Endothelial cell (in vitro differentiated cells): ENCODE measurements at places on chromosomes 6 and 20. TPM values are rescaled to one million over a fixed set of nuclear protein-coding genes. Genes with fewer than 3 reads are reported as not detected.
A peak's percentile ranks its signal among the peaks of the same experiment; 100 is the strongest.

Gene EDN1
- total RNA-seq, result 8.3 TPM

Gene CCM2L
- total RNA-seq, result 27.2 TPM

Gene NOX3
- total RNA-seq, result not detected

Gene RAET1G
- 3.8 TPM for total RNA-seq

Gene RFX6
- total RNA-seq, result not detected

GRCh38 chr6:82371799-82372546 is 8.4 kb downstream of the TPBG start:
- no peaks in the 10 kb centered on the region for H3K4me1 ChIP-seq
- H3K27me3 ChIP-seq, result no peaks in the 10 kb centered on the region
- DNase-seq, result no peak
- no peaks in the 10 kb centered on the region for H3K36me3 ChIP-seq

Gene C20orf141
- not detected for total RNA-seq

DNA sequence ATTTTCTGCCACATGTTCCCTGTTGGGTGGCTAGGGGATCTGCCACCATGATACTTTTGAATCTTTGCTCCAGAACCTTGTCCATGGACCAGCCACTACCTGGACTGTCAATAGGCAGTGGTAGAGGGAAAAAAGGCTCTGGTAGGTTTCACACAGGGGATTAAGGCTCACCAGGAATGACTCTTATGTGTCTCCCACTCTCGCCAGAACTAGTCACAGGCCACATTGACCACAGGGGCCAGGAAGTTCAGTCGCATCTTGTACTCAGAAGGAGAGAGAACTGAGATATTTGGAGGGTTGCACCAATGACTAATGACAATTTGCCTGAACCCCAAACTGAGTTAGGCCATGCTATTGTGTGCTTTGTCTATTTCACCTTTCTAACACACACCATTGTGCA is 23.6 kb upstream of the APCDD1L start:
- no peak overlapping the region for H3K4me3 ChIP-seq
- no peaks in the 10 kb centered on the region for H3K4me1 ChIP-seq
- no peak for DNase-seq
- H3K27ac ChIP-seq, result no peak overlapping the region
- H3K27me3 ChIP-seq, result peaks cover 4% of the 10 kb centered on the region
- H3K36me3 ChIP-seq, result no peaks in the 10 kb centered on the region

DNA sequence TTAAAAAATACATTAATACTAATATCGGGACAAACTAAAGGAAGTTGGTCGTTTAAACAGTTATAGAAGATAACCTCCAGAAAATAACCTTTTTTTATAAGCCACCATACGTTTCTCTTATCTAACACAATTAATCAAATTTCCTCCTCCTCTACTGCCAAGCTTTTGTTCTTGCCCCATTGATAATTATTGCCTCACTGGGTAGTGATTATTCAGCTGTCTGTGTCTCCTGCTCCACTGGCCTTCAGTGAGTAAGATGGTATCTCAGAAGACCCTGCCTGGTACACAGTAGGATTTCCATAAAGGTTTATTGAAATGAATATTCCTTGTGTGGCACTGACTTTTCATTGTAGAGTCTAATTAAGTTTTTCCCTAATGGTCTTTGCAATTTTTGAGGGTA is 165.5 kb upstream of the SCGN start:
- H3K4me3 ChIP-seq, result no peak overlapping the region
- DNase-seq, result no peak
- H3K36me3 ChIP-seq, result peaks cover 4% of the 10 kb centered on the region
- no peak overlapping the region for H3K27ac ChIP-seq

GRCh38 chr6:25155211-25155610 is 124.0 kb upstream of the CARMIL1 start:
- no peaks in the 10 kb centered on the region for H3K27me3 ChIP-seq
- DNase-seq, result no peak
- no peak overlapping the region for H3K27ac ChIP-seq
- H3K4me1 ChIP-seq, result no peaks in the 10 kb centered on the region
- H3K4me3 ChIP-seq, result no peak overlapping the region

- H3K27ac ChIP-seq, result peak overlapping the region; percentile 17
- H3K27me3 ChIP-seq, result peaks cover 1% of the 10 kb centered on the region
- H3K36me3 ChIP-seq, result peaks cover 5% of the 10 kb centered on the region
- no peak for DNase-seq
- H3K4me3 ChIP-seq, result no peak overlapping the region
These were observed 38.8 kb downstream of the ELOVL5 start for GRCh38 chr6:53309901-53310300.

Gene CFAP61
- not detected for total RNA-seq

DNA sequence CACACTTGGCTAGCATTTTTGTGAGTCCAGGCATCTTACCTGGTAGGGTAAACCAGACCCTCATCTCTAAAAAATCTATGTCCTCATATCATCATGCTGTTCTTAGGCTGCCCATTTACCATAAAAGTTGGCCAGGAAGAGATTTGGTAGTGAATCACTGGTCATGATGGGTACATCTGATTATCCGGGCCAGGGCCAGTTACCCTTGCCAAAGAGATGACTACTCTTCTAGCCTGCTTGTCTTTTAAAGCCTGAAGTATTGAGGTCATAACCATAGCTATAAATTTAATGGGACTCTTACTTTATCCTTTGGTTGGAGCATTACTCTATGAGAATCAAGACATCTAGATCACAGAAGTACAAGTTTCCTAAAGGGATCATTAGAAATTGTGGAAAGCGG is 276.8 kb downstream of the TENT5A start:
- no peaks in the 10 kb centered on the region for H3K36me3 ChIP-seq
- H3K4me1 ChIP-seq, result no peaks in the 10 kb centered on the region
- H3K4me3 ChIP-seq, result no peak overlapping the region
- H3K27ac ChIP-seq, result no peak overlapping the region

DNA sequence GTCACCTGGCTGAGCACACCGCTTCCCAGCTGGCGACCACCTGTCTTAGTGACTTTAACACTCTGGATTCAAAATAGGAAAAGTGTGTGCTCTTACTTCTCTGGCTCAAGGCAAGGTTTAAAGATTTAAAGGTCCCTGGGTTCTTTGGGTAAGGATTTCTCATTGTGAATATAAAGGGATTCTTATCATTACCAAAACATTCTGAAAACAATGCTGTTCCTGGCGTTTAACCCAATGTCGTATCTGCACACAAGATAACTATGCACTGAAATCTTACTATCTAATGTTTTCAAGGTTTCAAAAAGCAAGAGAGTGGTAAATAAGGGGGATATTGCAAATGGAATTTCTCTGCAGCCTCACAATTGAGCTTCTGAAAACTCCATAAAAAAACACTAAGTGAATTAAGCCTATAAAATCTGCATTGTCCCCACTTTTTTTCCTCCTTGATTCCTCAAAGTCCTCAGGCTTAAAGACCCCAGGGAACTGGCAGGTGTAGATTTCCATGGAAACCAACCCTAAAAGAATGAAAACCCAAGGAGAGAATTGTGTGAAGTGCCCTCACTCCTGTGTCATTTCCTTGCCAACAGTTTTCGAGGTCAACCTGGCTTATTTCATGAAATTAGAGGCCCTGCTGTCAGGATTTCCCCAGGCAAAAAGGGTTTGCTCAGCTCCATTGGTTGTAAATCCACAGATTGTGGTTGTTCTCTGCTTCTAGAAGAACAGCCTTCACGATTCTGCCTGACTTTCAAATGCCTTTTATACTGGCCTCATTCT is 44.0 kb downstream of the BMP2 start:
- DNase-seq, result no peak
- H3K27ac ChIP-seq, result no peak overlapping the region
- H3K4me3 ChIP-seq, result no peak overlapping the region
- H3K4me1 ChIP-seq, result peaks cover 9% of the 10 kb centered on the region
- H3K27me3 ChIP-seq, result no peaks in the 10 kb centered on the region

Gene RPS6KA2
- 105 TPM for total RNA-seq

Gene SNX21
- total RNA-seq, result 11.9 TPM
